ENCODE measurements at places on chromosomes 5 and 9.
A peak's percentile ranks its signal among the peaks of the same experiment; 100 is the strongest.

DNA sequence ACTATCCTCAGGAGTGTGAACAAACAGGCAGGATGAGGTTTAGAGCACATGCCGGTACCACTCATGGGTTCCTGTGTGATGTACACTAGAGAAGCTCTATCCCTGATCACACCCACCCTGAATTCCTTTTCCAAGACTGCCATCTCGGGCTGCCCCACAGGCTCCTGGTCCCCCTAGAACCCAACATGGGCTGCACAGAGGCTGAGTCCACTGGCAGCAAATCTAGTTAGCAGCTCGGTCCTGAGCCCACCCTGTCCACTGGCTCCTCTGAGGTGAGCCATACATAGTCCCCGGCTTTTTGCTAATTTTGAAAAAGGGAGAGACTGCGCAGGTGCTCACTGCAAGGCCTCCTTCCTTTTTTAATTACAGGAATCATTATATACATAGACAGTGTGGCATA, 227.0 kb downstream of the FSTL4 start:
- DNase-seq: no peak

- no peak for DNase-seq
Measured at GRCh38 chr5:159820692-159821091, 95.6 kb upstream of the ADRA1B start.

DNA sequence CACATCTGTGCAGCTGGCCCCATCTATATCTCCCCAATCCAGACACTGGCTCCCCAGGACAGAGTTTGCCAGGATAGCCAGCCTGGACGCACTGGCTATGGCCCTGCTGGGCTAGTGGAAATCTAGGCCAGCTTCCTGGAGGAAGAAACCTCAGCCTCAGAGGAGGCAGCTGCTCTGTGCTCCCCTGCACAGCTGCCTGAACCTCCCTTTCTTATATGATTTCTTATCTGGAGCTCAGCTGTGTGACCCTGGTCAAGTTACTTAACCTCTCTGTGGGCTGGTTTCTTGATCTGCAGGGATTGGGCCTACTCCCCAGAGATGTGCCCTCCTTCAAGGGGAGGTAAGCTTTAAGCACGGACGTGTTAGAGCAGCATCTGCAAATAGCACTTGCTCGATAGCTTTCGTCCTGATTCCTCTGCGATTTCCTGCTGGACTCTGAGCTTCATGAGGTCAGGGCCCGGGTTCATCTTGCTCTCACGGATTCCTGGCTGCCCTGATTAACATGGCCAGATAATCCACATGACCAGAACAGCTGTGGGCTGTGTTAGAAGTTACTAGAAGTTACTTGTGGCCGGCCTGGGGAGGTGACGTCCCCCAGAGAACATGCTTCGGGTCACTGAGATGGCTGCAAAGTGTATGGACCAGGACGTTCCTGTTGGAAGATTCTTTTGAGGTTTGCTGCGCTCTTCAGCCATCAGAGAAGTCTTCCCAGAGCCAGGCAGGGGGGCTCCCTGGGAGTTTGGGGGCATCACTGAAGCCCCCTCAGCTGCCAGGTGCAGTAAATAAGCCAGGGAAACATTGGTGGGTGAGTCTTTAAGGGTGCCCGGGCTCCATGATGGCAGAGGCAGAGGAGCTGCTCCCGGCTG, 14.5 kb downstream of the C9orf50 start:
- no peak for DNase-seq

GRCh38 chr9:90878562-90878961, 76.9 kb downstream of the SYK start:
- no peak for DNase-seq

DNA sequence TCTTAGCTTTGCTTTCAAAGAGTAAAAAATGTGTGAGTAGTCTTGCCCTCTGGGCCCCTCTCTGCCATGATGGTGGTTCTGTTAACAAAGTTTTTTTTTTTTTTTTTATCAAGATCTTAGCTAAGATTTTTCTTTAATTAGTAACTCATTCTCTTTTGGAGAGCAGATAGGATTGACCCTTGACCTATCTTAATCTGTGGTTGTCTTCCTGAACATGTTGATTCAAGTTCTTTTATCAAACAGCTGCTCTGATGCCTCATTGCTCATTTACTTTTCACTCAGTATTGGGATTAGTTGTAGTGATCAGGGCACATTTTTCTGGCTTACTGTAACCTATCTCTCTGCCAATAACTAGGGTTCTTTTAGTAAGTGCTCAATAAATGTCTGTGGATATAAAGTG, 106.3 kb downstream of the PCSK5 start:
- no peak for DNase-seq

DNA sequence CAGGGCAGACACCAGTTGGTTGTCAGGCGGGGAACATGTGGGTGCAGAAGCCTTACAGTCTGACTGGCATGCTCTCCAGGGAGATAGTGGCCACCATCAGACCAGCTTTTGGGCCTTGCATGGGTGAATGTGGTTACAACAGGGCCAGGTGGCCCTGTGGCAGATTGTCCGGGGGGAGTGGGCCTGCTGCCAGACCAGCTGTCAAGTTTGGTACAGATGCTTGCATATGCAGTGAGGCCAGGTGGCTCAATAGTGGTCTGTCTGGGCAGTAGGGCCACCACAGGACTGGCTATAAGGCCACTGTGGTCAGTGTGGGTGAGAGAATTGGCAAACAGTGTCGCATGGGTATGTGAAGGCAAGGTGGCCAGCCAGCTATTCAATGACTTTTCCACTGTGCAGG, 148.7 kb downstream of the FAM174A start:
- DNase-seq: no peak

GRCh38 chr5:113005454-113005853, 28.9 kb downstream of the DCP2 start:
- DNase-seq: no peak

DNA sequence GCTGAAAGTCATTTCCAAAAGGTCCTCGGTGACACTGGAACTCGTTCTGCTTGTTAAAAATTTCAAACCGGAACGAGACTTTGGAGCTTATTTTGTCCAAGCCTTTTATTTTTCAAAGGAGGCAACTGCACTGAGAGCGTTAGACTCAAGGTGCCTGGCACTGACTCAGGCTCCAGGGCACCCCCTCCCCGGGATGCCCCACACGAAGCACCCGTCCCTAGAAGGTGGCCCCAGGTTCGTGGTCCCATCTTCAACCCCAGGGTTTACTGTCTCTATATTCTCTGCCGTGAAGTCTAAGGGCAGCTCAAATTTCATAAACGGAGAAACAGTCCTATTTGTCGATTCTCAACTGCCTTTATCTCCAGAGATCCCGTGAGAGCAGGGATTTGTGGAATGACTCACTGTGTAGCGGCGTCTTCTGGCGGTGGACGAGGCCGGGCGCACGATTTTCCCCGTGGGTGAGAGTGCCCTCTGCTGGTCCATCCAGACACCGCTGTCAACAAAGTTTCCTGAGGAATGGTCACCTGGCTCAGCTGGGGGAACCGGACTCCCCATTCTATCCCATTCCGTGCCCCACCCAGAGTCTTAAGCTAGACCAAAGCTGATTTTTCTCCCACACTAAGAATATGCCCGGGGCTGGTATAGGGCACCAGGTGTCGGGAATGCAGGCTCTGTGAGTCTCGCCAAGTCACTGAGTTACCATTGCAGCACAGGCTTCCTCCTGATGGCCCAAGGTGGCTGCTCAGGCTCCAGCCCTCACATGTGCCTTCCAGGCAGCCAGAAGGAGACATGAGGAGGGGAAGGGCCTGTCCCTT, 27.1 kb upstream of the SLC6A19 start:
- peak; percentile 49 for DNase-seq

GRCh38 chr5:83035373-83036100, 41.7 kb downstream of the TMEM167A start:
- DNase-seq: peak; percentile 62

- DNase-seq: no peak
Measured at GRCh38 chr9:134671341-134672113, 29.9 kb downstream of the COL5A1 start.

DNA sequence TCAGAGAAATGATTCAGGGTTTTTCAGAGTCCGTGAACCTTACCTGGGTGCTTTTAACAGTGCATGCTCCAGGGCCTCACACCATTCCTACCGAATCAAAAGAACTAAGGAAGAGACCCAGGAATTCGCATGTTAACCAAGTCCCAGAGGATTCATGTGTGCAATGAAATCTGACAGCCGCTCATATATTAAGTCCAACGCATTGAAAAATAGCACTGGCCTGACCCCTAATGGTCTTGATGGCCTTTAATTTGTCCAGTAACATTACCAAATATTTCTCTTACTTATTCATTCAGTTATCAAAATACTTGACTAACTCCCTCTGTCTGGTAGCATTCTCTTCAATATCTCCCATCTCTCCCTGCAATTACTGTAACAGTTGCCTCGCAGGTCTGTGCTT, 55.0 kb upstream of the MARCHF11 start:
- no peak for DNase-seq

- DNase-seq: no peak
Measured at GRCh38 chr5:124252191-124252638, 494.2 kb downstream of the ZNF608 start.

- no peak for DNase-seq
Measured at GRCh38 chr9:111360881-111361280, 30.9 kb upstream of the OR2K2 start.

DNA sequence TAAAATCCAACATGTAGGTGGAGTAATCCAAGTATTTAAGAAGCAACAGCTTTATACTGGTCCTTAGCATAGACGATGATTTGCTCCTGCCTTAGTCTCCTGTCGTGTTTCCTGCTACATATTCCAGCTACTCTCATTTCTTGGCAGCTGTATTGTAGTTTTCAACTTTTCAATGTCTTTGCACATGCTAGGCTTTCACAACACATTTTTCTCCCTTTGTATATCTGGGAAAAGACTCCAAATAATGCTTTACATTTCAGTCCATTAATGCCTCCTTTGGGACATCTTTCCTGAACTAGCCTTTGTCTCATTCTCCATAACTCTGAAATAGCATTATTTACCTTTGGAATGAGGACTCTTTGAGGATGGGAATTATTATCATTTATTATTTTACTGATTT, 508.0 kb downstream of the PTPRD start:
- DNase-seq: no peak

DNA sequence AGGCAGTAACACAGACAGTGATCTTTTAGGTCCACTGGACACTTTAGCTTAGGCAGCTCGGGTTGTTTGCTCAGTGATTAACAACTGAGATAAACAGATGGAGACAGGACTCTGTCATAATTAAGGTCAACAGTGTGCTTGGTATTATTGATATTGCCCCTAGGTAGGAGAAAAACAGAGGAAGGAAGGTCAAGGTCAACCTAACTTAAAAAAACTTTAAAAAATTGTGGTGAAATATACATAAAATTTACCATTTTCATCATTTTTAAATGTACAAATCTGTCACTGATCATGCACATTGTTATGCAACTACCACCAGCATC, 2.1 kb upstream of the HSPA4 start:
- no peak for DNase-seq

- DNase-seq: no peak
Measured at GRCh38 chr9:14293801-14294200, 20.1 kb downstream of the NFIB start.

- DNase-seq: no peak
Measured at GRCh38 chr9:73129941-73130685, 21.6 kb upstream of the ANXA1 start.

GRCh38 chr5:38319491-38319890, 61.1 kb downstream of the EGFLAM start:
- no peak for DNase-seq

Data from retinal pigment epithelial cell (primary cell).